ENCODE measurements at places on chromosomes 3 and 15.

DNA sequence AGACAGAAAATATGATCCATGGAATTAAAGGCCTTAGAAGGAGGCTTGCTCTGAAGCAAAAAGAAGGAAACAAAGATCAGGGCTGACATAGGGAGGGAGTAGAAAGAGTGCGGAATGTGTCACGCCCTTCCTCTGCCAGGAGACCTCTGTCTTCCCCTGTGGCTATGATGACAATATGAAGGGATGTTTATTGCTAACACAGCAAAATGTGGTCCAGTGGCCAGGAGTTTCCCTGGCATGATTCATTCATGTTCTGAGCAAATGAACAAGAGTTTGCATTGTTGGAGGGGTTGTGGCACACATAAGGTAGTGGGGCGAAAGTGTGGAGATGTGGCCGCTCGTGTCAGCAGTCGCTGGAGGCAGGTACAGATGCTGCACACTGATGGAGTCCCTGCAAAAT is 169.4 kb downstream of the SHQ1 start:
- no peak for DNase-seq

- DNase-seq, result no peak
Observed at GRCh38 chr3:60979461-60980341, 271.6 kb downstream of the FHIT start.

GRCh38 chr3:23442598-23443383 is 239.7 kb downstream of the UBE2E2 start:
- DNase-seq, result no peak

DNA sequence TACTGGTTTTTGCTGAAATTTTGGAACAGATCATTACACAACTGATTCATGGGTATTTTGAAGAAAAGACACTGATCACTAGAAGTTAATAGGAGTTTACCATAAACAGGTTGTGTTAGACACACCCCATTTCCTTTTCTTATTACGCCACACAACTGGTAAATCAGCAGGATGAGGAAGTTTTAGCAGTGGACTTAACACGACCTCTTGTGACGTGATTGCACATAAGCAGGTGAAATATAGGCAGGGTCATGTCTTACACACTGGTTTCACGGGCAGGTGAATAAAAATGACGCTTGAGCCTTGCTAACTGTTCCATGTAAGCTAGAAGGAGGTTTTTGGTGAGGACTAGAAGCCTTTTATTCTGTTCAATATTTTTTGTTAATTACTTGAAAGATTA is 27.1 kb upstream of the TPRG1 start:
- DNase-seq, result no peak

DNA sequence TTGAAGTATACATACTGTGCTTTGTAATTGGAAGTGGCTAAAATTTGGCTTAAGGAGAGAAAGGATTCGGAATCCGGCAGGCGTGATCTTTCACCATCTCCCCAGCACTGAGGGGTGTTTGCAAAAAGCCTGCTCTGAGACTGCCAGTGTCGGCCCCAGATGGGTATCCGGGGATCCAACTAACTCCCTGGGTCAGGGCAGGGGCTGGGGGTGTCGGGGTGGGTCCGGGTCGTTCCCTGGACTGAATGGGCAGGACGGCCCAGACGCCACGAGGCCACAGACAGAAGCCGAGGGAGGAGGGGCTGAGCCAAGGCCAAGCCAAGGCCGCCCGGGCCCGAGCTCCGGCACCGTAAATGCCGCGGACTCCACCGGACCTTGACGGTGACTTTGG is 349 bp downstream of the PPIB start:
- DNase-seq, result no peak

- no peak for DNase-seq
Observed at GRCh38 chr3:3851621-3852323, 52.5 kb downstream of the LRRN1 start.

- DNase-seq, result no peak
Observed at GRCh38 chr15:31283043-31283442, 43.6 kb upstream of the KLF13 start.

- no peak for DNase-seq
Observed at GRCh38 chr15:54026891-54027290, 48.6 kb downstream of the UNC13C start.
